ENCODE measurements at places on chromosomes 5 and 9. TPM values are rescaled to one million over a fixed set of nuclear protein-coding genes. Genes with fewer than 3 reads are reported as not detected.

Gene PCDHGA10
- 24.8 TPM for total RNA-seq

Gene FREM1
- 0.72 TPM for total RNA-seq

Gene B4GALT1
- total RNA-seq: 63.7 TPM

GRCh38 chr5:154514331-154514730, 36.3 kb upstream of the HAND1 start:
- no peak for DNase-seq

- no peak for DNase-seq
Measured at GRCh38 chr5:2020730-2021129, 138.0 kb upstream of the IRX4 start.

Gene IL9
- not detected for total RNA-seq

GRCh38 chr5:30239331-30240022, 954.0 kb upstream of the CDH6 start:
- no peak for DNase-seq

All from osteoblast (primary cell).